Camera-type eye (tissue), 1 donor: ENCODE measurements at places on chromosomes 2 and 18. TPM values are rescaled to one million over a fixed set of nuclear protein-coding genes. Genes with fewer than 3 reads are reported as not detected.

ZRANB3 gene
- total RNA-seq = 23.3 TPM

QPCT gene
- 12.0 TPM for total RNA-seq

FOXD4L1 gene
- total RNA-seq = not detected

ARHGEF4 gene
- 57.8 TPM for total RNA-seq

PRKCE gene
- 18.9 TPM for total RNA-seq

DOK6 gene
- 43.5 TPM for total RNA-seq

TYW5 gene
- total RNA-seq = 19.2 TPM

LHCGR gene
- total RNA-seq = 8.3 TPM

OSBPL6 gene
- 10.1 TPM for total RNA-seq

PJVK gene
- 6.2 TPM for total RNA-seq

CD8B2 gene
- total RNA-seq = 0.11 TPM

HRH4 gene
- not detected for total RNA-seq
